ENCODE measurements at places on chromosomes 16 and 17.

GRCh38 chr16:11032922-11033291 lies 88.5 kb downstream of the CLEC16A start:
- DNase-seq: no peak

DNA sequence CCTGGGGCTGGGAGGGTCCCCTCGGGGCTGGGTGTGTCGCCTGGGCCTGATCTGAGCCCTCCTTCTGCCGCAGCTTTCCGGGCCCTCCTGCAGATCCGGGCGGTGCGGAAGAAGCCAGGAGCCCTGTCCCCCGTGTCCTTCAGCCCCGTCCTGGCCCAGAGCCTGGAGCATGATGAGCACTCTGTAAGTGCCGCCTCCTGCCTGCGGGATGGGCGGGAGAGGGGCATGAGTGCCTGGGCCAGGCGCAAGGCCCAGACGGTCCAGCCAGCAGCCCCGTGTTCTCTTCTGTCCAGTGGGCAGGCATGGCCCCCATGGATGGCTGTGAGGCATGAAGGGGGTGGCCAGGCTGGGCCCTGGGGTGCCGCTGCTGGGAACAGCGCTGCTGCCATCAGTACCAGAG lies 16.0 kb upstream of the NUDT16L1 start:
- no peak for DNase-seq

GRCh38 chr16:88019821-88020515 lies 68.7 kb downstream of the BANP start:
- DNase-seq: no peak

DNA sequence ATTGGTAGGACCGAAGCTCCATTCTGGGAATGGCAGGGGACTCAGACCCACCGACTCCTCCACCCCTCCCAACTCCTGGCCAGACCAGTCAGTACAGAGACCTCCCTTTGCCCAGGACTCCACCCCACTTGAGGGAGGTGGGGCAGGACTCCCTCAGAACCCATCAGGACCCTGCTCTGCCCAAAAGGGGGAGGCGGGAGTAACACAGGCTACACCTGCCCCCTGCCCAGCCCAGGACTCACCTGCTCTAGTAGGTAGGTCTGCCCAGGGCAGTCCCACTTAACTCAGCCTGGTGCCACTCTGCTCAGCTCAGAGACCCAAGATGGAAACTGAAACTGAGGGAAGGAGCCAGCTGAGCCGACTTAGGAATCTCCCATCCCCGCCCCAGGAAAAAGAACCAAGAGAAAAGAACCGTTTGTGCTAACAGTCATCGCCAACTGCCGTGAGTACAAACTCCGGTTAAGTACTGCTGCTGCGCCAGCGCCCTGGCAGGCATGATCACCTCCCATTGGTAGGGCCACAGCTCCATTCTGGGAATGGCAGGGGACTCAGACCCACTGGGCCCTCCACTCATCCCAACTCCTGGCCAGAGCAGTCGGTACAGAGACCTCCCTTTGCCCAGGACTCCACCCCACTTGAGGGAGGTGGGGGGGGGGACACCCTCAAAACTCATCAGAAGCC lies 503 bp downstream of the DHX58 start:
- DNase-seq: peak; percentile 40

GRCh38 chr17:50096092-50096491 lies 941 bp downstream of the PDK2 start:
- DNase-seq: no peak

DNA sequence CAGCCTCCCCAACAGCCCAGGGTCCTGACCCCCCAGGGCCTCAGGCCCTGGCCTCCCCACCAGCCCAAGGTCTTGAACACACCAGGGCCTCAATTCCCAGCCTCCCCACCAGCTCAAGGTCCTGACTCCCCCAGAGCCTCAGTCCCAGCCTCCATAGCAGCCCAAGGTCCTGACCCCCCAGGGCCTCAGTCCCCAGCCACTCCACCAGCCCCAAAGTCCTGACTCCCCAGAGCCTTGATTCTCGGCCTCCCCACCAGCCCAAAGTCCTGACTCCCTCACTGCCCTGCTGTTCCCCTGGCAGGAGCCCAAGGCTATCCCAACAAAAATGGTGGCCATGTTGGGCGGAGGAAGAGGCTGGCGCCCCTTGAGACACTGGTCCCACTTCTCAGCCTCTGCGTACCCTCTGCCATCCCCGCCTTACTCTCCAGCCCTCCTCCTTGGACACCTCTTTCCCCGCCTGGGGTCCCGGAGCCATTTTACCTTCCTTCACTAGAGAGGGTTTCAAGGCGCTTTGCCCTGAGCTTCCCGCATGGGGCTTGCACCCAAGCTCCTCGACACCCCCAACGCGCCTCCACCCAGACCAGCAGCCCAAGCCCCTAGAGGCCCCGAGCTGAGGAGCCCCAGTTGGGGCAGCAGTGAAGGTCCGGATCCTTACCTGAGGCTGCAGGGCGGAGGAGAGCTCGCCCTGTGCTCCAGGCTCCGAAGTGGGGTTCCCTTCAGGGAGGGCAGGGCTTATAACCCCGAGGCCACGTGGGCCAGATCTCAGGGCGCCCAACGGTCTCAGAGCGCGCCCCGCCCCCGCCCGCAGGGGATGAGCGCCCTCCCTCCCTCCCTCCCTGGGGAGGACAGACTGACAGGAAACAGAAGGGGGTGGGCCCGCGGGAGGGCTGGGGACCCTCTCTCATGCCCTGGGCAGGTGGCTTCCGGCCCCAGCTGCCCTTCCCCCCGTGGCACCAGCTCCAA lies 3.5 kb upstream of the TSPOAP1 start:
- no peak for DNase-seq

DNA sequence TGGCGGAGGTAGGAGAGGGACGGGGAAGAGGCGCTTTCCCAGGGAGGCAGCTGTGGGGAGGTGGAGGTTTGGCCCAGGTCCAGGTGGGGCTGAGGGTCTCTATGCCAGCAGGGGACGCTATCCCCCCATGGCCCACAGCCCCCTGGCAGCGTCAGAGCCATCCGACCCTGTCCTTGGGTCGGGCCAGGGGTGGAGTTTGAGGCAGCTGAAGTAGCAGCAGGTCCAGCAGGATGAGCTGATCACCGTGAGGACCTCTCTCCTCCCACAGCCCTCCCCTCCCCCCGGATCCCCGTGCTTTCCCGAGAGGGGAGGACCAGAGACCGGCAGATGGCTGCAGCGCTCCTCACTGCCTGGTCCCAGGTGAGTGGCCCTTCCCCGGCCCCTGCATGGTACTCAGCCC lies 3.2 kb downstream of the ZNF205 start:
- DNase-seq: no peak

GRCh38 chr16:66834746-66835145 lies 4.0 kb upstream of the NAE1 start:
- no peak for DNase-seq

DNA sequence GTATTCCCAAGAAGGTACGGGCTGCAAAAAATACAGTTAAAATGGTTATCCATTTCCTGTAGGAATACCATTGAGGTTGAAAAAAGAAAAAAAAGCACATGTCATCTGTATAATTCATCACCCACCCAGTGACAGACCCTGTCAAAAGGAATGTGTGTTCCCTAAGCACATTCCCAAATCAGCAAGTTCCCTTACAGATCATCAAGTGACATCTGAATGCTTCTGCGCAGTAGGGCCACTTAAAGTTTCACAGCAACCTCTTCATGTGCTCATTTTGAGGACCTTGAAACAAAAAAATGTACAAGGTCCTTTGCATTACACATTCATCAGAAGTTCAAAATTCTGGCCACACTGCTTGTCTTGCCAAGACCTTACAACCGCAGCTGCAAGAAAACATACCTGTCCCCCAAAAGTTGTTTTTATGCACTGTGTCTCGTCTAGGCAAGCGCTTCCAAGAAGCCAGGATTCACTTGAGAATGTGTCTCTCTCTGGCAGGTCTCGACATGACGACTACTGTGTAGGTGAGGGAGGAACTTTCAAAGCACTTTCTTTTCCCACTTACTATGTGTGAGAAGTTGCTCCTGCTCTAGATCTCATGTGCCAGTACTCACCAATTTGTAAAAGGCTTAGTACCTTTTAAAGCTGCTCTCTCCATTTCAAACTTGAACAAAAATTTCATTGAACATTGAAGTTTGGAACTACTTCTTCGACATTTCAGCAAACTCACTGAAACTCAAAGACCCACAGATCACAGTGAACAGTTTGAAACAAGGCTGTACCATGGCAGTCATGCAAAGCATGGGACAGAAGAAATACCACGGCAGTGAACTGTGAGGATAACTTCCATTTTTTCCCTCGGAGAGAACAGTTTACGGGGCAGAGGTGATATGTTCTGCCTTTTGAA lies 4.3 kb upstream of the POLG2 start:
- no peak for DNase-seq

- DNase-seq: no peak
These were observed 753 bp downstream of the SLC16A11 start for GRCh38 chr17:7043182-7043496.

DNA sequence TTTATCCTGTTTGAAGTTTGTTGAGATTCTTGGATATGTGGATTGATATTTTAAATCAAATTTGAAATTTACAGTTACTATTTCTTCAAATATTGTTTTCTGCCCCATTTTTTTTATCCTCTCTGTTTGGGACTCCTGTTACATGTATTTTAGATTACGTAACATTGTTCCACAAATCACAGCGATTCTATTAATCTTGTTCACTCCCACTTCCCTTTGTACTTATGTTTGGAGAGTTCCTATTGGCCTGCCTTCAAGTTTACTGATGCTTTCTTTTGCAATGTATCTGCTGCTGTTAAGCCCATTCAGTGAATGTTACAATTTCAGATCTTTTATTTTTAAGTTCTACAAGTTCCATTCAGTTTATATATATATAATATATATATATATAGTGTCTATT lies 288.3 kb upstream of the TNRC6C start:
- no peak for DNase-seq

- no peak for DNase-seq
These were observed 6.5 kb downstream of the NFATC3 start for GRCh38 chr16:68091380-68092261.

GRCh38 chr17:30422171-30422570 lies 43.4 kb downstream of the CPD start:
- no peak for DNase-seq

GRCh38 chr17:42283241-42284023 lies 4.9 kb upstream of the STAT5A start:
- DNase-seq: no peak

- DNase-seq: no peak
These were observed 213.4 kb downstream of the SLC39A11 start for GRCh38 chr17:72878975-72879660.

DNA sequence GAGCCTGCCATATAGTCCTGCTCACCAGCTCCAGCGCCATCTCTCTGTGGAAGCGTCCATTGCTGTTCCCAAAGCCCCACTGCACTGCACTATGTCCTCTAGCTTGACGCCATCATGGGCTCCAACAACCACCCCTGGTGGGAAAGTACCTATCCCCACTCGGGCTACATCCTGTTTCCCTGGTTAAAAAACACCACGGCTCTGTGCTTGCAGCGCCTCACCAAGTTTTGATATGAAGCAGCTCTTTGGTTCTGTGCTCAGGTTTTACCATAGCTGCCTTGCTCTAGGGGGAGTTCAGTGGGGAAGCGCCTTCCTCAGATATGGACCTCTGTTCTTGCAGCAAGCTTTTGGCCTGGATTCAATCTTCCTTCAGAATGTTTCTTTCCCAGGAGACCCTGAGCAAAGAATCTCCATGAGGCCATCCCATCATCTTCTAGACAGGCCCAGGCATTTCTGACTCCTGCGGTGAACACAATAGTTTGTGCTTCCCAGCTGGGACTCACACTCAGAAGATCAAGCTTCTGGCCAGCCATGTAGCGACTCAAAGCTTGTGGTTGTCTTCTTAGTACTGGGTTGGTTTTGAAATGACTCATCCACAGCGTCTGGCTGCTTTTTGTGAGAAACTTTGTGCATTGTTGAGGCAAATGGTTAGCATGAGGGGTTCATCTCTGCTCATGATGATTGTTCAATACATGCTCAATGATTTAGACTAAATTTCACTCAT lies 39.5 kb downstream of the DYNLRB2 start:
- DNase-seq: no peak

GRCh38 chr17:57676543-57676942 lies 68.6 kb downstream of the CCDC182 start:
- no peak for DNase-seq

Data from caudate nucleus (tissue), 63 donors.